GOT3 (cell line): ENCODE measurements at places on chromosomes 11 and 22.

DNA sequence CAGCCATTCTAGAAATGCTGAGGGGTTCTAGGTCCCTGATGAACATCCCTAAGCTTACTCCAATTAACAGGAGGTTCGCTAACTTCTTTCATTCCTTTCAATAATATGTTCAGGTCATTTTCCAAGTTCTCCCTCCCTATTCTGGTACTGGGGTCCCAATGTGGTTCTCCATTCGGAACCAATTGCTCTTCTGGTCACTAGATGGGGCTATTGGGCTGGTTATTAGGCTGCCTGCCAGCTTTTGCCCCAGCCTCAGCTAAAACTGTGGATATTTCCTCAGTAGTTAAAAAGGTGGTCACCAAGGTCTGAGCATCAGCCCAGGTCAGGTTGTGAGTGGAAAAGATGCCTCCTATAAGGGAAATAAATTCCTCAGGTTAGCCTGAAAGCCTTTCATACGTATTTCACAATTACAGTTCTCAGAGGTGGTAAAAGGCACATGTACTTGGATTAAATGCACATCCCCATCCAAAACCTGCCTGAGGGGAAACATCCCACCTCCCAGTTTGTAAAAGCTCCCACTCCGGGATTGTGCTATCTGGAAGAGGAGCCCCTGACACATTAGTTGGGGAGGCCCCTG lies 161.1 kb upstream of the CCDC179 start:
- no peak for DNase-seq

- no peak for DNase-seq
Observed at GRCh38 chr11:121448431-121448941, 3.6 kb upstream of the SORL1 start.

DNA sequence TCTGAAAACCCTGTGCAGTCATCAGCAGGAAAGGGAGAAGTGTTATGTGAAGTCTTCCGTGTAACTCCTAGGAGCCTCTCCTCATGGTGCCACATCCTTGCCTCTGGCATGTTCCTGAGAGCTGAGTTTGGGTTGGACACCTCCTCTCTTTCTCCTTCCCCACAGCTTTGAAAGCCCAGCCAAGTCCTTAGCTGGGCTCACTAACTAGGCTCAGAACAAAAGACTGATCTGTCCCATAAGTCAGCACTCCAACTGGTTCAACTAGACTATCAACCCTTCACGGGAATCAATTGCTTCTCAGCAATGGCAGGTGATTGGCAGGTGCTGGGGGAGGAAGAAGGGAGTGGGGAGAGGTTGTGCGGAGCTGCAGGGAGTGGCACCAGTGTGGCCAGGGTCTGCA lies 509.9 kb upstream of the B3GAT1 start:
- DNase-seq, result no peak

DNA sequence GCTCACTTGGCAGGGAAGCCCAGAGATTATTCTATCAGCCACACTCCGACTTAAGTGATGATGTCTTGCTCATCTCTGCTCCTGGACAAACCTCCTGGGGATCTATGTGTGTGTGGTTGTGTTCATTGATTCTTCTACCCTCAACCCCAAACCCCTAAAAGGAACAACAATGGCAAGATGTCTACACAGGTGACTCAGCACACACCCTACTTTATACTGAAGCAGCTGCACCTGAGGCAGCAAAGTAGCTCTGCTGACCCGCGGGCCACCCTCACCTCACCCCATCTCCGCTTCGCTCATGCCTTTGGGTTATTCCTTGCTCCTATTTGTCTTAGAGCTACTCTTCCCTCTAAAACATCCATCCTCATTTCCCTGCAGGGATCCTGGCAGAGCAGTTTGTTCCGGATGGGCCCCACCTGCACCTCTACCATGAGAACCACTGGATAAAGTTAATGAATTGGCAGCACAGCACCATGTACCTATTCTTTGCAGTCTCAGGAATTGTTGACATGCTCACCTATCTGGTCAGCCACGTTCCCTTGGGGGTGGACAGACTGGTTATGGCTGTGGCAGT lies 38.7 kb downstream of the TMEM45B start:
- no peak for DNase-seq

- no peak for DNase-seq
Observed at GRCh38 chr11:64252003-64252872, 908 bp downstream of the PLCB3 start.

- DNase-seq, result no peak
Observed at GRCh38 chr11:125068368-125068767, 5.3 kb downstream of the SLC37A2 start.

DNA sequence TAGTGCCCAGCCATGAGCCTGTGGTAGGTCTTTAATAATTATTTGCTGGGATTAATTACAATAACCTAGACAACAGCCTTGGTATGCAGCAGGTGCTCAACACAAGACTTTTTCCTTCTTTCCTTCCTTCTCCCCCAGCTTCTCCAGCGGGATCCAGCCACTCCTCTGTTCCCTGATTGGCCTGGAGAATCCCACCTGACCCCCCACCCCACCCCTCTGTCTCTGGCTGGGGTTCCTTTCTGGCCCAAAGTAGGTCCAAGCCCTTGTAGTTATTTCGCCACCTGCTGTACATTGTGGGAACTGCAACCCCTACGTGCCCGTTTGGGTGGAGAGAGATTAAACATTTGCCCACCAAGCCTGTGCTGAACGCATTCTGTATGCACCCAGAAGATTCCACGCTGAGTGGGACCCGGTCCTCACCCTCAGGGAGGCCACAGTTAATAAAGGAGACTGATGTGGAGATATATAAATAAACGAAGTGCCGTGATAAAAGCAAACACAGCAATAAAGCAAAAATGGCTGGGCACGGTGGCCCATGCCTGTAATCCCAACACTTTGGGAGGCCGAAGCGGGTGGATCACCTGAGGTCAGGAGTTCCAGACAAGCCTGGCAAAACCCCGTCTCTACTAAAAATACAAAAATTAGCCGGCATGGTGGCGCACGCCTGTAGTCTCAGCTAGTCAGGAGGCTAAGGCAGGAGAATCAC lies 32.1 kb upstream of the DGKZ start:
- no peak for DNase-seq

GRCh38 chr22:37681001-37681424 lies 5.1 kb upstream of the NOL12 start:
- no peak for DNase-seq

DNA sequence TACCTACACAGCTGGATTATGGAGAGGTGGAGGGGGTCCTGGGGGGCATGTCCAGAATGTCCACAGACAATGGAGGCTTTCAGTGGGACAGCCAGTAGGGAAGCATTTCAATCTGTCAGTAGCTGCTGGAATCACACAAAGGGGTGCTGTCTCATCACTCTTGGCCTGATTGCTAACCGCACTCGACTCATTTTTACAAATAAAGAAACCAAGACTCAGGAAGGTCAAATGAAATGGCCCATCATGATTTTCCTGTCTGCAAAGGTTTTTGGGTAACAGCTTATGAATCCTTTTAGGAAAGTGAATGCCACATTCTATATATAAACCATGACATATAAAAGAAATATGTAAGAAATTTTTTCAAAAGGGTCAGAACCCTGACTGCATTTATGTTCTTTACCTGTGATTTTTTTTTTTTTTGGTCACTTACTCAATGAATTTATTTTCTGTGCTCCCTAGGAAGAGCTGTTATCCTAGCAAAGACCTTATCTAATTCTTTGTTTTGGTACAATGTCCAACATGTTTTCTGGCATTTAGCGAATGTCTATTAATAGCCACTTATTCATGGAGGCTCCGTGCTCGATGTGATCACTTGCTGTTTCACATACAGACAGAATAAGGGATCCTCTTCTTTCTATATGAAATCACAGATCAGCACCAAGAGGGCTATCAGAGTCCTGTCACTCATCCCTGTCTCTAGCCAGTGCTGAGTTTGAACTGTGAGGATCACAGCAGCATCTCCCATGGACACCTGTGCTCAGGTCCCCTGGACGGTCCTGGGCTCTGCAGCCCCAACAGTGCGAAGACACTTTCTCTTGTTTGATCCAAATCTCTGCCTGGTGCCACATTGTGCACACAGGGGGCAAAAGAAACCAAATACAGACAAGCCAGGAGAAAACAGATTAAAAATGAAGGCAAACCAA lies 979.7 kb downstream of the NTM start:
- no peak for DNase-seq

DNA sequence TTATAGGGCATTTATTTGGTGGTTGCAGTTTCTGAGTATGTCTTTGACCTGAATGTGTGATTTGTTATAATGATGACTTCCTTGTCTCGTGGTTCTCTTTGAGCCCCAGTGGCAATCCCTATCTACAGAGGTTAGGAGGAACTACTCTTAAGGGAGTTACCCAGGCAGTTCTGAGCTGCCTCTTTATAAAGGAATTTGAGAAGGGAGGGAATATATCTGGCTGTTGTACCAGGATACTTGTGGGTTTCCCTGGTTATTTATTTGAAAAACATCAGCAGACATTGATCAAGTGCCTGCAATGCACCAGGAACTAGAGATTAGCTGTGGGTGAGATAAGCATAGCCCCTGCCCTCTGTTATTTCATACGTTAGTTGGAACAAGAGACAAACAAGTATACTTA lies 243.5 kb upstream of the ARHGAP20 start:
- no peak for DNase-seq

GRCh38 chr11:34214961-34215805 lies 109.8 kb downstream of the NAT10 start:
- no peak for DNase-seq
